ENCODE measurements at places on chromosomes 3 and 15.

GRCh38 chr3:183489455-183490210 lies 61.2 kb upstream of the MCF2L2 start:
- no peak for DNase-seq

GRCh38 chr3:46660543-46661523 lies 32.6 kb downstream of the ALS2CL start:
- no peak for DNase-seq

GRCh38 chr15:41968701-41969100 lies 3.7 kb downstream of the EHD4 start:
- DNase-seq = no peak

GRCh38 chr3:11655196-11655928 lies 11.6 kb upstream of the VGLL4 start:
- DNase-seq = no peak

DNA sequence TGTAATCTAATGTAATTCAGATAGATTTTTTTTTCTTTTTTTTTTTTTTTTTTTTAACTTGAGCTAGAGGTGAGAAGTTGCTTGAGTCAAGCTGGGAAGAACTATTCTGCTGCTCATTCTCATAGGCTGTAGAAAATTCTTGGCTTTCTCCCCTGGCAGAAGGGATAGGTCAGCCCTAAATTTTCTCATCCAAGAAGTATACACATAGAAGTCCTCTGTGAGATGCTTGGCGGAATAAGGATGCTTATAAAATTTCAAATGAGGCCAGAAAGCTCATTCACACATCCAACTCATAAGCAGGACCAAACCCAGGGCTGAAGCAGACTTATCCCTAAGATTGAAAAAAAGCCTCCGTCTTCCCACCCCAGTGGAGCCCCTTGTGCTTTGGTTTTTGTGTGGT lies 572.5 kb downstream of the SQOR start:
- no peak for DNase-seq

All from kidney glomerular epithelial cell (primary cell).